Memory B cell (primary cell): ENCODE measurements at places on chromosomes 5 and 9.

DNA sequence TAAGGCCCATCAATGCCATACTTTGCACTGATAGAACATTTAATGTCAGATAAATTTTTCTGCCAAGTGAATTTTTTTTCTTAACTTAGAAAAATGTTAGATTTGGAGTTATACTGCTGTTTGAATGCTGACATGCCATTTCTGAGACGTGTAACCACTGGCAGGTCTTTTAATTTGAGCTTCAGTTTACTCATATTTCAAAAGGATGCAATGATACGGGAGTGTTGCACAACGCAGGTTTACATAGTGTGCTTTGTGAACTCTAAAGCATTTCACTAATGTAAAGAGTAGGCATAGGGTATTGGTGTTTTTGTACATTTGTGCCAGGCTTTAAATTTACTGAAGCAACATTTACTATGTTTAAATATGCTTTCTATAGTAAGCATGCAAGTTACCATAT, 4.2 kb downstream of the ZBTB43 start:
- DNase-seq, result no peak

DNA sequence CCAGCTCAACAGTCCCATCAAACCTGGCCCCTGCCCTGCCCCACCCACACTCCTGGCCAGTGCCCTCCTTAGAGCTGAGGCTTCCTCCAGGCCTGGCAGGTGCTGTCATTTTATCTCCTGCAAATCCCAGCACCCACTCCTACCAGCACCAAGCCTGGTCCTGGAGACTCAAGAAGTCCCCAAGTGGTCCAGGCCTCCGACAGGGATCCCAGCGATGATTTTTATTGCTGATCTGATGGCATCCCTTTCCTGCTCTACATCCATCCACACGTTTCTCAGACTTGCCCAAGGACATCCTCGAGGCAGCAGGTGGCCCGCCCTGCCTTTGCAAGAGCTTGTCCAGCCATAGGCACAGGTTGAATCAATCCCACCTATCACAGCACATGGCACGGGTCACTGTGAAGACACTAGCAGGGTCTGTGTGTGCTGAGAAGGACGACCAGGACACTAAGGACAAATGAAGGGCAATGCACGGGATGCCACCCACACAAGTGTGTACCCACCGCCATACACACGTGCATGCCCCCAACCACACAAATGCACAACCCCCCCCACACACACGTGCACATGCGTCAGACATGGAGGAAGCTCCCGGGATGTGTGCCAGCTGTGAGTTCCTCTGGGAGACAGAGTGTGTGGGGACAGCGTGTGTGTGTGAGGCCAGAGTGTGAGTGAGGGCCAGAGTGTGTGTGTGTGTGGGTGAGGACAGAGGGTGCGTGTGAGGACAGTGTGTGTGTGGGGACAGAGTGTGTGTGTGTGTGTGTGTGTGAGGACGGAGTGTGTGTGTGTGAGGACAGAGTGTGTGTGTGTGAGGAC, 62.4 kb upstream of the UBAC1 start:
- DNase-seq, result no peak

- no peak for DNase-seq
Measured at GRCh38 chr9:137919649-137920141, 42.1 kb downstream of the CACNA1B start.

DNA sequence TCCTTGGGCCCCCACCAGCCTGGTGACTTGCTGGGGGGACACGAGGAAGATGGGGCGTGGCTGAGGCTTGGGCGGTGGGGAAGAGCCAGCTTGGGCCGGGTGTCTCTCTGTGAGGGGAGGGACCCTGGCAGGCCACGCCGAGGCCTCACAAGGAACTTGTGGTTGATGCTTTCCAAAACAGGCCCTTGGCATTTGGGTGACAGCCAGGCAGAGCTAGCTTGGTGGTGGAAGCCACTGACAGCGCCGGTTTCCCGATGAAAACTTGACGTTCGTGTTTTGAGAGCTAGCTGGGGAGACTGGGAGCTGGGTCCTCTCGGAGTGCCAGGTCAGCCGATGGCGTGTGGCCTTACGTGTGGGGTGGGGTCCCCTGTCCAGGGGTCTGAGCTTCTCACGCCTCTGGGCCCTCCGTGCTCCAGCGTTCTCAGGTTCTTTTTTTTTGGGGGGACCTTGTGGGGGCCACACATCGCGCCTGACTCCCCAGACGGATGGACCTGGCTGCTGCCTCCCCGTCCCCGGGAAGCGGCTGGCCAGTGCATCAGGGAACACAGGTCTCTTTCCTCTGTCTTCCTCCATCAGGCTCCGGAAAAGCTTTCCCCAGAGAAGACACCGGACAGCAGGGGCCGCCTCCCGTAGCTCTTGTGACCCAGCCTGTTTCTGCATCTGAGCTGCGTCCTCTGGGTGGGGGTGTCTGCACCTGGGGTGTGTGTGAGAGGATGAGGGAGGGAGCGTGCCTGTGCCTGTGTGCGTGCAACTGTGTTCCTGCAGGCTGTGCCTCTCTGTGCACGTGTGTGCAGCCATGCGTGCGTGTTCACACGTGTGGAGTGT, 129.3 kb upstream of the LPCAT1 start:
- peak; percentile 45 for DNase-seq

DNA sequence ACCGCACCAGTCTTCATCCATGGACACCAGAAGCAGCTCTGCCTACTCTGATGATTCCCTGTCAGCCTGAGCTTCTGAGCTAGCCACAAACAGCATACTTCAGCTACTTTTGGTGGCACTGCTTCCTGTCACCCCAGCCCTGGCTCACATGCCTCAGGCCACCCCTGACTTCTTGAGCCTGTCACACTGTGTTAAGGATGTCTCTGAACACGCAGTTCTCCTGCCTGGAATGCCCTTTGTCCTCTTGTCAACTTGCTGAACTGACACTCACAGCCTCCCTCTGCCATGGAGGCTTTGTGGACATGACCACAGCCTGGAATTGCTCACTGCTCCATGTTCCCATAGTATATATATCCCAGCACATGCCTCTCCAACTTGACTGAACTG, 7.2 kb downstream of the MACROH2A1 start:
- no peak for DNase-seq

- no peak for DNase-seq
Measured at GRCh38 chr9:127903557-127904475, 4.4 kb upstream of the ST6GALNAC6 start.

DNA sequence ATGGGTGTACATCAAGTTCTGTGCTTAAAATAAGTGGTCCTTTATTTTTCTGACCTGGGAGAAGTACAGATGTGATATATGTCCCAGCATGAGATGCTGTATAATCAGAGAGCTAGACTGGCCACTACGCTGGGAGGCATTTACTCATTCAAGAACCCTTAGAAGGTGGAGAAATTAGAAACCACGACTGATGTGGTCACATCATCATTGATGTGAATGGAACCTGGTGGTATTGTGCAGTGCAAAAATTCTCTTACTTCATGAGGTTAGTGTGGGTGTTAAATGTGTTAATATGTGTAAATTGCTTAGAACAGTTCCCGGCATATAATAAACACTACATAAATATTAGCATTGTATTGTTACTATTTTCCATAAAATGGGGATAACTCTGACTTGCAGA, 69.5 kb upstream of the CKMT2 start:
- no peak for DNase-seq

GRCh38 chr5:10741661-10742060, 19.4 kb downstream of the DAP start:
- DNase-seq, result no peak

- no peak for DNase-seq
Measured at GRCh38 chr9:69949396-69949795, 94.3 kb upstream of the MAMDC2 start.

GRCh38 chr9:134365791-134366222, 39.6 kb downstream of the RXRA start:
- DNase-seq, result no peak

DNA sequence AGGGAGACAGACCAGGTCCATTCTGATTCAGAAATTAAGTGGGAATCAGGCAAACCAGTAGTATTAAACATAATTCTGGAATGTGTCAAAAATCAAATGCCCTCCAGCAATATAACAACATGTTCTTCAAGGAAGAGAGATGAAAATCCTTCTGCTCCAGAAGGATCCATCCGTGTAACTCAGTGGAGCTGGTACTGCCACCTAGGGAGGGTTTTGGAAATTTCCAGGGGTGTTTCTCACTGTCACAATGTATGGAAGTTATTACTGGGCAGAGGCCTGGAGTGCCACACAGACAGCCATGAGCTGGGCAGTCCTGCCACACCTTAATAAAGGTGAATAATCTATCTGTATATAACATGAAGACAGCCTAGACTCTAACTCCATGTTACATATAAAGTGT, 87.5 kb downstream of the TTLL11 start:
- no peak for DNase-seq

DNA sequence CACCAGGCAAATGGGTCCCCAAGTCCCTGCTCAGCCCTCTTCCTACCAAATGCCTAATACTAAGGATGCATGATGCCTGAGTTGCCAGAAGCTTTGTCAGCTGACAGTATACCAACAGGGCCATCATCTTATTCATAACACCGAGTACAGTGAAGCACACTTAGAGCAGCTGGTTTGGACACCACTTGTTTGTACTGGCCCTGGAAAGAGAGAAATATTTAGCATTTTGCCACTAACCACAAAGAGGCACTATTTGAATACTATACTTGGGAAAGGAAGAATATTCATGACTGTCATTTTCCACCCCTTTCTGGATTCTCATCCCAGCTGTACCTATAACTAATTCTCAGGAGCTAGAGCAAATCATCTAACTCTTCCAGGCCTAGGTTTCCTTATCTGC, 364.4 kb upstream of the KIF2A start:
- no peak for DNase-seq

DNA sequence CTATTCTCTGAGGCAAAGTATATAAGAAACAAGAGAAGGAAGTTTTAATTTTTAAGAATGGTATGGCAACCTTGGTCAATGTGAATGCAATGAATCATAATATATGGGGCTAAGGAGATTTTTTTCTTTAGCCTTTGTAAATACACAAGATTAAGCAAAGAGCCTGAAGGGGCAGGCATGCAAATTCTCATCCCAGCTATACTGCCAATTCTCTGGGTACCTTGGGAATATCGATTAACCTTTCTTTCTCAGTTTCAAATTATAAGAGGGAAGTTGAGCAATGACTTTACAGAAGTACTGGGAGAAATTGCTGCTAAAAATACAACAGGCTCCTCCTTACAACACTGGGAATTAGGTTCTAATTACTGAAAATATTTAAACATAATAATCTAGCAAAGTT, 97.5 kb downstream of the MRPS27 start:
- no peak for DNase-seq

DNA sequence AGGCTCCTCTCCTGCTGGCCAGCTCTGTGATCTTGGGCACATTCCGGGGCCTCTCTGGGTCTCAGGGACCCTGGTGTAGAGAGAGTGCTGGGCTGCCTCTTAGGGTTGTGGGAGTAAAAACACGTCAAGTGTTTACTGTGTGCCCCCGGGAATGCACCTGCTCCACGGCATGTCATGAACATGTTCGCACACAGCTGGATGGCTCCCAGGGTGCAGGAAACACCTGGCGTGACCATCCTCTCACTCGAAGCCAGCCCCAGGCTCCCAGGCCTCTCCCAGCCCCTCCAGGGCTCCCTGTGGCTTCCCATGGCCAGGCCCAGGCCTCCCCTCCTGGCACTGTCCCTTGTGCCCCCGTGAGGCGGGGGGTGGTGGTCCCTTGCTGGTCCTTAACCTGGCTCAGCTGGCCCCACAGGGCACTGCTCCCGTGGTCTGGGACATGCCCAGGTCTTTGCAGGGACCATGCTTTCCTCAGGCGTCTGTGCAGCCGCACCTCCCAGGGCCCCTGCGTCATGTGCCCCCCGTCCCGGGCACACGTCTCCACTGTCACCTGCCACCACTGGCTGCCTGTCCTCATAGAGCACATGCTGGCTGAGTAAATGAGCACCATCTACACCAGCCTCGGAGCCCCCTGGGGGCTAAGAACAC, 44.9 kb downstream of the SLC6A3 start:
- DNase-seq, result no peak

- no peak for DNase-seq
Measured at GRCh38 chr5:156778139-156778706, 71.9 kb upstream of the PPP1R2B start.

DNA sequence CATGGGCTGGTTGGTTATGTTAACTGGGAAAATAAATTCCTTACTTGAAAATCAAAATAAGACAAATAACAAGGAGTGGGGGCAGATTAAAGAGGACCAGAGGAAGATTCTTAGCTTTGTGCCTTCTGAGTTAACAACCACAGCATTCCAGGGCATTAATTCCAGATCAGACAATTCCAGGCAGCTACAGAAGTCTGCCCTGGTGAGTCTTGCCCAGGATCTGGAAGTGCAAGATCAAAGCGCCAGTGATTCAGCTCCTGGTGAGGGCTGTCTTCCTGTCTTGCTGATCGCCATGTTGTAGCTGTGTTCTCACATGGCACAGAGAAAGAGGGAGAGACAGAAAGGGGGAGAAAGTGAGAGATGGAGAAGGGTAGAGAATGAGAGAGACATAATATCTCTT, 65.6 kb downstream of the ANXA2R start:
- DNase-seq, result no peak

DNA sequence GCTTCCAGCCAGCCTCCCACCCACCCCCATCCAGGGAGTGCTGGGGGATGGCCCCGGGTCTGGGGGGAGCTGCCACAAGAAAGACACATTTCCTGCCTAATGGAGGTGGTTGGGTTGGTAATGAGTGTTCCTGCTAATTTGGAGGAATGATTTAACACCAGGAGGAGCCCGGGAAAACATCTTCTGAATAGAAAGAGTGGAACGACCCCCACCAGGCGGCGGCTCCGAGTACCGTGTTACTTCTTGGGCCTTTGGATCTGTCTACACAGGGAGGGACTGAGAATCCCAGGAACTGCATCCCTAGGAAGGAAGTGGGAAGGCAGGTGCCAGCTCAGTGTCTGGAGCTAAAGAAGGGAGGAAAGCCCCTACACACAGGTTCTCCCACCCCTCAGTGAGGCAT, 64.6 kb downstream of the TSPAN17 start:
- no peak for DNase-seq

GRCh38 chr5:172943283-172943841, 15.9 kb upstream of the RPL26L1 start:
- DNase-seq, result no peak

DNA sequence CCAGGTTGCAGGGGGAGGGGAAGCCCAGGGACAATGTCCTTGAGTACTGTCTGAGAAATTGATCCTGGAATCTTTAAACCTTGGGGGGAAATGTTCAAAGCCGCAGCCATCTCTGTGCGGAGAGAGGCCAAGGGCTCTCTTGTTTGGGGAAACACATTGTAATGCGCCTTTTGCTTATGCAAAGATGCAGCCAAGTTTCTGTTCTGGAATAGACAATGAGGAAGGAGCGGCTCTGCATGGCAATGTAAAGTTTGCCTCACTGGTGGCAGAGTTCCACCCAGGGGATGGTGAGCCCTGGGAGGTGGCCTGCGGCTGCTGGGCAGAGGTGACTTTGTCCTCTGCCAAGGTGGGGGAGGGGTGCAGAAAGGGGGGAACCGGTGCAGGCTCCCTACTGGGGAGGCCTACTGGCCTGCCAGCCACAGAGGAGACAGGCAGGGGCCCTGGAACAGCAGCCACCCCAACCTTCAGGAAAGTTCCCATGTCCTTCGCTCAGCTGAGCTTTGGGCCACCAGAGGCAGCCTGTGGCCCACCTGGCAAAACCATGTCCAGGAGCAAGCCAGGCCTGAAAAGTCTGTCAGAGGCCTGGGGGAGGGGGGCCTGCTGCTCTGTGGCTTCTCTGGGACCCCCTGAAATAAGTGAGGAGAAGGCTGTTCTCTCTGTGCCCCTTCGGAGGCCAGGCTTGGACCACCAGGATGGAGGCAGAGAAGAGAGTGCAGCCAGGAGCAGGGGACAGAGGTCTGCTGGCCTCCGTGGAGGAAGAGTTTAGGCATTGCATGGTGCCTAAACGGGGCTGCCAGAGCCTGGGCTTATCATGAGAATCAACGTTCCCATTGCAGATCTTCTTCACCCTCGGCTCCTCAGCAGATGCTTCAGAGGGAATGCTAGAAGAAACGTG, 127.8 kb downstream of the ZNF354C start:
- DNase-seq, result no peak

GRCh38 chr9:98913044-98913443, 30.7 kb upstream of the COL15A1 start:
- DNase-seq, result no peak
